ENCODE measurements at places on chromosomes 2 and 18.

- no peak for DNase-seq
Observed at GRCh38 chr2:237389831-237390230, 24.1 kb downstream of the COL6A3 start.

DNA sequence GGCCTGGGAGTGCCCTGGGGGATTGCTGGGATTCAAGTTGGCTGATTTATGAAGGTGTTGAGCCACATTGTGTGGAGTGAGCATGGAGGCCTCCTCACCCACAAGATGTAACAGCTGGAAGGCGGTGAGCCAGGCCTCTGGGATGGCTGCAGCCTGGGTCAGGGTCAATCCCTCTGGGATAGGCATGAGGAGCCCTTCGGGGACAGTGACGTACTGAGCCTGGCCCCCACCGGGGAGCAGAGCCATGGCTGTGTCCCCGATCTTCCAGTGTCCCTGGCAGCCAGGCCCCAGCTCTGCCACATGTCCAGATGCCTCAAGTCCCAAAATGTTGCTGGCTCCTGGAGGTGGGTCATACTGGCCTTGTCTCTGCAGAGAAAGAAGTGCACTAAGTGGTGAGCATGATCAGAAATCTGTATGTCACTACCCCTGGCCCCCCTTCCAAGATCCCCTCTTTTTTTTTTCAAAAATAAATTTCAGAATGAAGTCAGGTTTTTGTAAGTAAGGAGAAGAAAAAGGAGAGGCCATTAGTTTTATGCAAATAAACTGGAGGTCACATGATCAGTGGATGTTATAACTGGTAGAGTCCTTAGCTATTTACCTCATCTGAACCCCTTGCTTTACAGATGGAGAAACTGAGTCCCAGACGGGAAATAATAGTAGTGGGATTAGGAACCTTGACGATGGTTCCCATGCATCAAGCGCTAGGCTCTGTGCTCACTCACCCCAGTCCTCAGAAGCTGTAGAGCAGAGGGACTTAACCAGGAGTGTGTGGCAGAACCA is 1.7 kb downstream of the TP53I3 start:
- DNase-seq, result no peak

GRCh38 chr2:214676421-214677089 is 132.9 kb downstream of the BARD1 start:
- DNase-seq, result no peak

DNA sequence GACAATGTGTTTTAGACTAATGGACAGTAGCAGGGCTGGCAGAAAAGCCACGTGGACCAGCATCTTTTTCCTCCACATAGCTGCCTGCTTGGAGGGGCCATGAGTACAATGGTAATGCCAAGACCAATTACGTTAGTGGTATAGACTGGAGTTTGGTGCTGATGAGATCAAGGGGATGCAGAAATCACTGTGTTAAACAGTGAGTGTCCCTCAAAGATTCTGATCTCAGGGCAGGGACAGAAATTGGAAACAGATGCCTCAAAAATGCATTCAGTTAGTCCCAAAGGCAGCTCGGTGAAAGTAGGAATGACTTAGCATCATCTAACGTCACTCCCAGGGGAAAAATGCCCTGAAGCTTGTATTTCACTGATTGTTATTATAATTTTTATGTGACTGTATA is 72.4 kb downstream of the SLC16A14 start:
- no peak for DNase-seq

GRCh38 chr2:10982931-10983701 is 71.4 kb downstream of the KCNF1 start:
- DNase-seq, result no peak

DNA sequence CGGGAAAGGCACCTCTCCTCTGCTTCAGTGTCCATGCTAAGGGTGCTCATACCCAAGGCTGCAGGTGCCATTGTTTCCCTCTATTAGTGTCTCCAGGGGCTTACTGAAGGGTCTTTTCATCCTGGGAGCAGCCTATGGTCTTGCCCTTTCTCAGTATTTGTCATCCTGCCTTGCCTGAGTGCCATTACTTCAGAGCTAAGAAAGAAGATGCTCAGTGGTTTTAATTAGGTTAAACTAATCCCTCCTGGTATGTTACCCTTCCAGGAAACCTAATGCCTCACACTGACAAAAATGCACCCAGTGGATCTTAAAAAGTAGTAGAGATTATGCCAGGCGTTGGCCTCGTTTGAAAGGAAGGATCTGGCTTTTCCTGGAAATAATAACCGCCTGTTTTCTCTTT is 151.4 kb downstream of the LRRTM1 start:
- no peak for DNase-seq

- peak; percentile 35 for DNase-seq
Observed at GRCh38 chr18:62763101-62763521, 47.8 kb downstream of the PHLPP1 start.

DNA sequence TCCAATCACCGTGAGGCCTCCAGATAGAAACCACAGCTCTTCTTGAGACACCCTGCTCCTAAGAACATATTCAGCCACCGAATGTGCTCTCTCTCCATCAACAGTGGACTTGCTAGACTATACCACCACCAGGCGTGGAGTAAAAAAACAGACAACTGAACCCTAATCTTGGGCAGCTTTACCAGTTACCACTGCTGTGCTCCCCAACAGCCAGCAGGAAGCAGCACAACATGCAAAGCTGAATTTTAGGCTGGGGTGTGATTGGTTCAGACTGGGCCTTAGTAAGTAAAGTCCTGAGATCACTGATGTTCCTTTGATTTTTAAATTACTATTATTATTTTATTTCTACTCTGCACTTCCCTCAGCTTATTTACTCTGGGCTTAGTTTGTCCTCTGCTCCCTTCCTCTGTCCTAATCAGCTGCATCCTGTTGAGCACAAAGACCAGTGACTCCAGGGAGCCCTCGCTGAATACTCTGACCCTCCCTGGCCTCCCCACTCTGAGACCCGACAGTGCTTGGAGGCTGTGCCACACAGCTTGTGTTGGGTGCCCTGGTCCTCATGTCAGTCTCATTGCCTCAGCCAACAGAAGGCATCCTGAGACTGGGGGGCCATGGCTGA is 21.9 kb downstream of the MRPL35 start:
- DNase-seq, result peak; percentile 55
